ENCODE measurements at places on chromosomes 2 and 18. TPM values are rescaled to one million over a fixed set of nuclear protein-coding genes. Genes with fewer than 3 reads are reported as not detected.

The ZDBF2 gene
- 27.1 TPM for total RNA-seq

The CDC42EP3 gene
- total RNA-seq = 17.5 TPM

The TRIM54 gene
- not detected for total RNA-seq

The GALNT3 gene
- total RNA-seq = 3.1 TPM

The DNER gene
- 4.0 TPM for total RNA-seq

The GALR1 gene
- total RNA-seq = not detected

The ATP6V1B1 gene
- total RNA-seq = 4.6 TPM

The YES1 gene
- total RNA-seq = 58.7 TPM

The SERPINB12 gene
- total RNA-seq = not detected

The SERPINB7 gene
- not detected for total RNA-seq

The LHCGR gene
- 0.12 TPM for total RNA-seq

The AP1S3 gene
- total RNA-seq = 5.0 TPM

The PRKAG3 gene
- not detected for total RNA-seq

The STPG4 gene
- total RNA-seq = 0.26 TPM

The SKOR2 gene
- 1.4 TPM for total RNA-seq

The ANKRD29 gene
- 0.61 TPM for total RNA-seq

The AMMECR1L gene
- total RNA-seq = 25.3 TPM

Data from neural crest cell (in vitro differentiated cells).